ENCODE measurements at places on chromosomes 2 and 18.
A peak's percentile ranks its signal among the peaks of the same experiment; 100 is the strongest.

GRCh38 chr18:44735096-44735495, 54.4 kb downstream of the SETBP1 start:
- DNase-seq: no peak

GRCh38 chr2:218788529-218789255, 6.7 kb downstream of the CYP27A1 start:
- DNase-seq: no peak

DNA sequence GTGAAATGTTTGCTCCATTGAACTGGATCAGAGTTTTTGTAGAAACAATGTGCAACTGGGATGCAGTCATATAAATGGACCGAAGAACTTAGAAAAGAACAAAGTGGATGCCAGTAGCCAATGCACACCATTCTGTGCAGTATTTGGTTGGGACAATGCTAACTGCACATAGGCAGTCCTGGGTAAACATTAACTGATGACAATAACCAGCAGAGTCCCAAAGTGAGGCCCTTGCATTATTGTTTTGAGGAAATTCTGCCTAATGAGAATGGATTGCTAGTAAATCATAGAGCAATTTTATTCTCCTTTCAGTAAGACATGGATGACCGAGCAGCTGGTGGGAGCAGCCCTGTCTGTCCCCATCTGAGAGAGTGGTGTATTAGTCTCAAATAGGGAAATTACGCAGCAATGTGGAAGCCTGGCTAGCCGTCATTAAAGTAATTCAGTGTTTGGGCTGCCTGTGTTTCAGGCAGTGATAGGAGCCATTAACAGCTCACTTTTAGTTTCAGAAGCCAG, 94.9 kb downstream of the KCTD1 start:
- no peak for DNase-seq

DNA sequence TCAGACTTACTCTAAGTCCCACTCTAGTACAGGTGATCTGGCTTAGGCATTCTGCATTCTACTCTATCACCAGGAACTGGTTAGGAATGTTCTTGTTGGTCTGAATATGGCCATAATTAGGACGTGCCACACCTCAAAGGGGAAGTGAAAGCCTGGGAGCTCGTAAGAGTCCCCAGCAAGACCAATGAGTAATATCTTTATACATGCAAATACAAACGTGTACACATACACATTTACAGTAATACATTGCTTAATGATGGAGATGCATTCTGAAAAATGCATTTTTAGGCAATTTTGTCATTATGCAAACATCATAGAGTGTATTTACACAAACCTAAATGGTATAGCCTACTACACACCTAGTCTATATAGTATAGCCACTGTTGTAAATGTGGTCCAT, 19.5 kb upstream of the ERCC3 start:
- DNase-seq: no peak

GRCh38 chr2:49616800-49617199, 462.5 kb upstream of the FSHR start:
- peak; percentile 24 for DNase-seq

DNA sequence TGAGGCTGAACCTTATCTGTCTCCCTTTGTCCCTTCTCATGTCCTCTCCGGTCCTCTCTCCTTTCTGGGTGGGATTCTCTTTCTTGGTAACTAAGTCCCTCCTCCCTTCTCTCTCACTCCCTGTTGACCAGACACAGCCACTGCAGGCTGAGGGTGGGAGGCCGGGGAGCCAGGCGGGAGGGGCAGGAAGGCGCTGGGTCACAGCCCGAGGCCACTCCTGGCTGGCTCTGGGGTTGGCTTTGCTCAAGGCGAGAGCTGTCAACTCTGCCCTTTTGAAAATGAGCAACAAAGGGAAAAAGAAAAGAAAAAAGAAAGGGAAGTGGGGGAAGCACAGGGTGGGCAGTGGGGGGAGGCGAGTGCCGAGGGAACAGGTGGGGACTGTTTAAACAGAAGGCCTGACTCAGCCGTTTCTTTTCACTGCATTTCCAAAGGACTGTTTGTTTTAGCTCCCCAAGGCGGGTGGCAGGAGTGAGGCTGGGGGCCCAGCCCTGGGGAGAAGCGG, 70.5 kb upstream of the IGFBP5 start:
- no peak for DNase-seq

GRCh38 chr2:157876786-157877138, 632 bp upstream of the ACVR1 start:
- no peak for DNase-seq

- no peak for DNase-seq
Observed at GRCh38 chr2:219158586-219158985, 2.0 kb downstream of the NHEJ1 start.

GRCh38 chr2:101699755-101700461, 2.4 kb downstream of the MAP4K4 start:
- DNase-seq: peak; percentile 62

- DNase-seq: no peak
Observed at GRCh38 chr2:213490087-213490486, 205.8 kb downstream of the SPAG16 start.

DNA sequence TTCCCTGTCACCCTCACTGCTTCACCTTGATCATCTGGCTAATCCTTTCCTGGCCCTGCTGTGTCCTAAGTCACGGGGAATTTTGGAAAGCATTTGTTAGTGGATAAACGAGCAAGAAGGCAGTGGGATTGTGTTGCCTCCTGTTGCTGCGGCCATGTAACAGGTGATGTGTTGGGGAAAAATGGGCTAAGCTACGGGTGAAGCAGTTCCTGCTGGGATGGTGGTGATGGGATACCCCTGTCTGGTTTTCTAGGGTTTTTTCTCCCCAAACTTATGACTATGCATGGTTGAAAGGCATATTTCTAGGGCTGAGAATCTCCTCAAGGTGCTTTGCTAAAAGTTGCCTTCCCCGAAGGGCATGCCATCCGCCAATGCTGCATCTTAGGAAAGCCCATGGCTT, 68.1 kb downstream of the WDSUB1 start:
- DNase-seq: no peak

GRCh38 chr18:25737710-25738311, 352.6 kb downstream of the SS18 start:
- peak; percentile 79 for DNase-seq

Data from COLO829 (cell line).